ENCODE measurements at places on chromosomes 13 and 19. TPM values are rescaled to one million over a fixed set of nuclear protein-coding genes. Genes with fewer than 3 reads are reported as not detected.

- DNase-seq, result no peak
Measured at GRCh38 chr13:41402691-41403511, 54.4 kb upstream of the RGCC start.

- DNase-seq, result no peak
Measured at GRCh38 chr13:20192158-20192835, 441 bp downstream of the GJB2 start.

DNA sequence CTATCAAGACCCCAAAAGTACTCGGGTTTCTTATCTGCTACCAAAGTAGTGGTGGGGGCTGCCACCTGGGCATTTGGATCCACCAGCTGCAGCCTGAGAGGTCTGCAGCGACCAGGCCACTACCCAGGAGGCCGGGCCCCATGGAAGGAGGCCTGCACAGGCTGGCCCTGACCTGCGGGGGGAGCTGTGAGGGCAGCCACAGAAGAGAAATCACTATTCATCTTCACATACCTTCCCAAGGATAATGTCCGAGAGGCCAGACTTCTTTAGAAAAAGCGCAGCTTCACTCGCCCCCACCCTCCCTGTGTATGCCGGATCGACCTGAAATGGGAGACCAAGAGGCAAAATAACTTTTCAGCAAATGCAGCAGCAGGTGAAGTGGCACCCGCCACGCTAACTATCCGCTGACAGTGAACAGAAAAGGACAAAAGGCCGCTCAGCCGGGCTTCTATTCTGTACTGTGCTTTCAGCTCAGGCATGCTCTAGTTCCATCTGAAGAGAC lies 30.1 kb downstream of the EPS15L1 start:
- DNase-seq, result no peak

The URAD gene
- total RNA-seq, result not detected

The ZNF177 gene
- 1.2 TPM for total RNA-seq

GRCh38 chr19:31418055-31418454 lies 68.8 kb upstream of the TSHZ3 start:
- no peak for DNase-seq

GRCh38 chr13:45846681-45847080 lies 4.9 kb downstream of the SIAH3 start:
- DNase-seq, result no peak

The ZSCAN22 gene
- total RNA-seq, result 3.1 TPM

GRCh38 chr13:107376341-107377125 lies 808.6 kb upstream of the ARGLU1 start:
- no peak for DNase-seq

- DNase-seq, result no peak
Measured at GRCh38 chr19:50430888-50431342, 1.8 kb upstream of the MYBPC2 start.

The SIGLEC8 gene
- total RNA-seq, result not detected

The NLRP4 gene
- not detected for total RNA-seq

The CYP4F2 gene
- total RNA-seq, result 0.43 TPM

The GGACT gene
- total RNA-seq, result not detected

The PTGIR gene
- 38.0 TPM for total RNA-seq

- DNase-seq, result peak; percentile 13
Measured at GRCh38 chr19:6590258-6590826, 608 bp downstream of the CD70 start.

DNA sequence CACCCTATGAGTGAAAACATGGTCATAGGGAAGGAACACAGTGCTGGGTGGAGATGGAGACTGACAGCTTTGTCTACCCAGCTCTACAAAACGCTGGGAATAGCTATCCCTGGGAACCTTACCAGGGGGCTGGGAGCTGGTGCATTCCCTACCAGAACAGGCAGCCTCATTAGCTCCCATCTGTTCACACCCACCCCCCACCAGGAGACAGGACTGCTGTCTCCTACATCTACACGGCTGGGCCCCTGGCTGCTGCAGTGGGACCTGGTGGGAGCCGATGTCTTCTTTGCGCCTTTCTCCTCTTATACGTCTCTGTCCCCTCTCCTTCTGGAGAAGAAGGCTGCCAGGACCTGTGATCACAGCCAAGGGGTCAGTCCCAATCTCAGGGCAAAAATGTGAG lies 90.8 kb downstream of the UQCRFS1 start:
- no peak for DNase-seq

The POU4F1 gene
- 0.25 TPM for total RNA-seq

DNA sequence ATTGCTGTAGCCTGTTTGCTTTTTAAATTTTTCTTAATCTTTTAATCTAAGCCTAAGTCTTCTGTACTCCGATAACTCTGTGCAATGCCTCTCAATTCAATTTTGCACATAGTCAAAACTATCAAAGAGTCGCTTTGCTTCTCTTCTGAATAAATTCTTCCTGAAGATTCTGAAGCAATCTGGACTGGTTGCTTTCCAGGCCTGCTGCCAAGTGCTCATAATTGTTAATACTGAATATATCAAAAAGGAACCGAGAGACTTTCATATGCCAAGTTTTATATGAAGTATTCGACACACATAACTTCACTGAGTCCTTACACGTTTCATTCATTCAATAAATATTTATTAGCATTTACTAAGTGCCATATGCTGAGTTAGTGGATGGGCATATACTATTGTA lies 91.3 kb downstream of the EDNRB start:
- no peak for DNase-seq

GRCh38 chr19:49954933-49955332 lies 6.0 kb downstream of the SIGLEC11 start:
- DNase-seq, result no peak
